Left lobe of liver (tissue), 2 donors: ENCODE measurements at places on chromosomes 6 and 20. TPM values are rescaled to one million over a fixed set of nuclear protein-coding genes. Genes with fewer than 3 reads are reported as not detected.

DNA sequence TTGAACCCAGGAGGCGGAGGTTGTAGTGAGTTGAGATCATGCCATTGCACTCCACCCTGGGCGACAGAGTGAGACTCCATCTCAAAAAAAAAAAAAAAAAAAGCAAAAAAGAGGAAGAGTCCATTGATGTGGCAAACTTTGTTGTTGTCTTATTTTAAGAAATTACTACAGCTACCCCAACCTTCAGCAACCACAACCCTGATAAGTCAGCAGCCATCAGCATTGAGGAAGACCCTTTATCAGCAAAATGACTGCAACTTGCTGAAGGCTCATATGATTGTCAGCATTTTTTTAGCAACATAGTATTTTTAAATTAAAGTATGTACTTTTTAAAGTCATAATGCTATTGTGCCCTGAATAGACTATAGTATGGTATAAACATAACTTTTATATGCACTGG, 48.8 kb downstream of the ZFP64 start:
- no peak for DNase-seq

DNA sequence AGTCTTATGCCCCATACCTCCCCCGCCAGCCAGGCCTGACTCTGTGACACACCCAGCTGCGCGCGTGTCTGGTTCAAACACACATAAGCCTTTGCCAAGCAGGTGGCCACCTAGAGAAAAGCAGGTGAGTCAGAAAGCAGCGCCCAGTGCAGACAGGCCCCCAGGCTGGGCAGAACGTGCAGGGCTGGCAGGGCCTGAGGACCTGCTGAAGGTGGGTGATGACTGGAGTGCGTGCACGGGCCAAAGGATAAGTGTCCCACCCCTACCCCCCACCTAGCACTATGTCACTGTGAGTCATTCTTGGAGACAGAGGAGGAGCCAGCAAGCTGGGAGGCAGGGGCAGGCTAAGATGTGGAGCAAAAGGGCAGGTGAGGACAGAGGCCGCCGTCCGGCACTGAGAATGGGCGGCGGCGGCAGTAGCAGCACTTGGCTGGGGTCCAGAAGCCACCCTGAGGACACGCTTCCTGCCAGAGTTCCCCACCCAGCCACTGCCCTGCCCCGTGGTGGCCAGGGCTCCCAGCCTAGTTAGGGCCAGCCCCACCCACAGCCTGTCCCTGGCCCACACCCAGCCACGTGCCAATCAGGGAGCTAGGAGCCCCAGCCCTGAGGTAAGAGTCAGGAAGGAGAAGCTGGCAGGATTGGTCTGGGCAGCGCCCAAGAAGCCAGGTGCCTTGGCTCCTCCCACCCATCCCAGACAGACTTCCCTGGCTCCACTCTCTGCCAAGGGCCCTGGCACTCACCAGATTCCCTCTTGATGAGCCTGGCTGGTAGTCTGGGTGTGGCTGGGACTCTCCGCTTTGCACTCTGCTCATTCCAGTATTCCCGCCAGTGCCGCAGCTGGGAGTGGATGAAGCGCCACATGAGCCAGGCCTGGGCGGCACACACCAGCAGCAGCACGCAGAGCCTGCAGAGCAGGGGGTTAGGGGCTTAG, 72.7 kb downstream of the TRAM2 start:
- peak; percentile 76 for DNase-seq

- no peak for DNase-seq
Measured at GRCh38 chr6:19394687-19395086, 442.5 kb upstream of the ID4 start.

TDRD6 gene
- 1.1 TPM for total RNA-seq

DNA sequence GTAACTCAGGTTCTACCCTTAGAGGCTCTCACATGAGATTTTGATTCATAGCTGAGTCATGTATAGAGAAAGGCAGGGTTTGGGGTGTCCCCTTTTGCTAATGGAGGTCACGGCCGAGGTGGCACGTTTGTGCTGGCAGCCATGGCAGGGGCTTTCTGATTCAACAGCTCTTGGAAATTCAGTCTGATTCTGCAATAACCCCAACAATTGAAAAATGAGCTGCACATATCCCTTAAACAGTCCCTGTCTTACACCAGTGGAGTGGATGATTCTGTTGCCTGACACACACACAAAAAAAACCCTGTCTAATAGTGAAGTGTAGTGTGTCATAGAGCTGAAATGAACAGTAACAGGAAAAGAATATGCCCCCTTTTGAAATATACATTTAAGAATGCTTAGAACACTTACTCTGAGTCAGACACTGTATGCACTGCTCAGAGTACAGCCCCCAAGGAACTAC, 40.4 kb upstream of the ARG1 start:
- DNase-seq, result no peak

DNA sequence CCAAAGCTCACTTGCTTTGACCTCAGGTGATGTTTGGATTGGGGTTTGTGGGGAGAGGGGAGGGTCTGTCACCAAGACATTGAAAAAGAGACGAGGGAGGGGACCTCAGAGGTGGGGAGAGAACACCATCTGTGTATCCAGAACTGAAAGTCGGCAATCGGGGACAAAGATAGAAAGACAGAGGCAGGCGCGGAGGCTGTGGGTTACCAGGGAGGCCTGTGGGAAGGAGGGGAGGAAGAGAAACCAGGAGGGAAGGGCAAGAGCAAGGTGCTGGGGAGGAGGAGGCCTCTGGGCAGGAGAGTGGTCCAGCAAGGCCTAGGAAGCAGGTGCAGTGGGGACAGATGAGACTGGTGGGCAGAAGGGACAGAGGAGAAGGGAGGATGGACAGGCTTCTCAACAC, 211.2 kb downstream of the CDC5L start:
- DNase-seq, result no peak

CLDN20 gene
- not detected for total RNA-seq

DNA sequence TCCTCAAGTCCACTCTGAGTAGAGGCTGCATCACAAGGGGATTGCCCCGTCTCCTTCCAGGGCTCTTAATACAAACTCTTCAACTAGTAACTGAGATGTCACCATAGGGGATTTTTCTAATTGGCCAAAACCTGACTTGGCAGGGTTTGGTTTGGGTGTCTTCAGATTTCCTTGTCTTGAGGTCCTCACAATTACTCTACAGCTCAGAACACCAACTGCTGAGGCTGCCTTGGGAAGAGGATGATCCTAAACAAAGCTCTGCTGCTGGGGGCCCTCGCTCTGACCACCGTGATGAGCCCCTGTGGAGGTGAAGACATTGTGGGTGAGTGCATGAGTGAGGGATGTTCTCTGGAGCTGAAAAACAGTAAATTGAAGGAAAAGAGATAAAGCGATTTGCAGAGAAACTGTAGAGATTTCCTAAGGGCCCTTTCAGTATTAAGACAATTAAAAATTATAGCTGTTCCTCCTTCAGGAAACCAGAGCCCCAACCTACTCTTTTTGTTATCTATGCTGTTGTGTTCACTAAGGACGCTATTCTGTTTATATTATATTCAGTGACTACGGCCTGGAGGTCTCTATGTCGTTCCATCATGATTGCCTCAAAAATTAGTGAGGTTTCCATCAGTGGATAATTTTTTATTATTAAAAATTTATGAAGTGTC, at the start of gene HLA-DQA1:
HLA-DQA1 (plus strand) TSS at position 188 of the 662 bp plus-strand sequence; CDS start at position 241, 53 bp downstream.
- DNase-seq, result no peak

RNF182 gene
- total RNA-seq, result 0.05 TPM

OR2J3 gene
- total RNA-seq, result not detected

SLC17A1 gene
- 8.7 TPM for total RNA-seq

DNA sequence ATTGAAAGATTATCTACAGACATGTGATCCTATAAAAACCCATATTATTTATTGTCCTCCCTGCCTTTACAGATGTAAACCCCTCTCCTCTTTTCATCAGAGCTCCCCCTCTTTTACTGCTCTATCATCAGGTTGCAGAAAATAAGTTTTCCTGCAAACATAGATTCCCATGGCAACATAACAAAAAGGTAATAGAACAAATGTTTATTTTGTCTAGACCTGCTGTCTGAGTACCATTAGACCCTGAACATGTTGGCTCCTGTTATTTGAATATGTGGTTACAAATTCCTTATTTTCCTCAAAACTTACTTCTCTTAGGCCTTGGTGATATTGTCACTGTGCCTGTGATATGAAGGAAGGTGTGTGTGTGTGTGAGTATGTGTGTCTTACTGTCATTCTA, 11.5 kb downstream of the MAPK14 start:
- no peak for DNase-seq

DNA sequence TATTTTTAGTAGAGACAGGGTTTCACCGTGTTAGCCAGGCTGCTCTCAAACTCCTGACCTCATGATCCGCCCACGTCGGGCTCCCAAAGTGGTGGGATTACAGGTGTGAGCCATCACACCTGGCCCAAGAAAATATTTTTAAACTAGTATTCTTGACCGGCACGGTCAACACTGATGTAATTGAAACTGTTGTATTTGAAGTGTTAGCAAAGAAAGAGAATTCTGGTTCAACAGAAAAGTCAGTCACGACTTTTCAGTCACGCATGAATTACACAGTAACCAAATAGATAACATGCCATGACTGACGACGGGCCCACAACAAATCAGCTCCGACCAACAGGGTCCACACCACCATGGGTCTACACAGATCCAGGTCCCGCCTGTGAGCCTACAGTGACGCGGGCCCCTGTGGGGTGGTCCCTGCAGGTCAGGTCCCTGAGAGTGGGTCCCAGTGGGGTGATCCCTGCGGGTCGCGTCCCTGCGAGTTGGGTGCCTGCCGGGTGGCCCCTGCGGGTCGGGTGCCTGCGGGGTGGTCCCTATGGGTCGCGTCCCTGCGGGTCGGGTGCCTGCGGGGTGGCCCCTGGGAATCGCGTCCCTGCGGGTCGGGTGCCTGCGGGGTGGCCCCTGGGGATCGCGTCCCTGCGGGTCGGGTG, 1.0 kb downstream of the GMEB2 start:
- no peak for DNase-seq

DNA sequence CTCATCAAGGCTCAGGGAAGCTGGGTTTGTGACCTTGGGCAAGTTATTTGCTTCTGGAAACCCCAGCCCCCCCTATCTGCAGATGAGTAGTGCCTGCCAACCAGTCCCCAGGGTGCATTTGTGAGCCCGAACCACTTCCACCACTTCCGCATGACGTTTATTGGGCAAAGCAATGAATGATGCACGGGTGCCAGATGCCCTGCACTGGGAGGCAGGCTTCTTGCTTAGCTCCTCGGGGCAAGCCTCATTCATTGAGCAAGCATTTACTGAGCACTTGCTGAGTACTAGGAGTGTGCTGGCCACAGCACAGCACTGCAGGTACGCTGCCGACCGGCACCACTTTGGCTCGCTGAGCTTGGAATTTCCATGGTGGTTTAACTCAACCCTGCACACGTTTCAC, 60.2 kb downstream of the GNAS-AS1 start:
- DNase-seq, result no peak

GDAP1L1 gene
- total RNA-seq, result not detected

DNA sequence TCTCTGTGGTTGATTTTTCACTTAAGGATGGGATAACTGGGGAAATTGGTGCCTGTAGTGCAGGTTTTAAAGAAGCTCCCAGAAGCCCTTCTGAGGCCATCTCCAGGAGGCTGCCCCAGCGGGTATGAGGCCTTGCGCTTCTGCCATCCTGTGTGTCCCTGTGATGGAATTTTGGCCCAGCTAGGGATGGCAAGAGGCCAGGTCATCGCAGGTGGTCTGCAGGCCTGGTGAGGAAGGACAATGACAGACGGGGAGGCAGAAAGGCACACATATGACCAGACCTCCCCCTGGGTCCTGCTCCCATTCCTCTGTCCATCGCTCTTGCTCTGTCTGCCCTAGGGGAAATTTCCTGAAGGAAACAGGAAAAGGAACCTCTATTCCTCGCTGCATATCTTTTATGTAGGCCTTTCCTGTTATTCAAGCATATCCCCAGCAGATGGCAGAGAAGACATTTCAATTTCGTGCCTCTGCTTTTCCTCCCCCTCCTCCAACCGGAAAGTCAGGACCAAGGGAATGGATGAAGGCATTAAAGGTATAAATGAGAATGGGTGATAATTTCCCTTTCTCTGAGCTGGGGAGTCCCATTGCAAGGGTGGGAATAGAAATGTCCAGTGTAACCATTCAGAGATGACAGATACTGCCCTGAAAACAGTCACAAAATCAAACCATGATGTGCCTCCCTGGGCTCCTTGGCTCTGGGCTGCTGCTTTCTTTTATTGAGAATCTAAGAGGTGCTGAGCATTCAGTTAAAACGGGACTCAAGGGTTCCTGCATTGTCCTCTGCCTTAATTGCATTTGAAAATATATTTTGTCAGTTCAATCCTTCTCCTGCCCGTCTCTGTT, 17.6 kb upstream of the HLA-F start:
- DNase-seq, result no peak

DNA sequence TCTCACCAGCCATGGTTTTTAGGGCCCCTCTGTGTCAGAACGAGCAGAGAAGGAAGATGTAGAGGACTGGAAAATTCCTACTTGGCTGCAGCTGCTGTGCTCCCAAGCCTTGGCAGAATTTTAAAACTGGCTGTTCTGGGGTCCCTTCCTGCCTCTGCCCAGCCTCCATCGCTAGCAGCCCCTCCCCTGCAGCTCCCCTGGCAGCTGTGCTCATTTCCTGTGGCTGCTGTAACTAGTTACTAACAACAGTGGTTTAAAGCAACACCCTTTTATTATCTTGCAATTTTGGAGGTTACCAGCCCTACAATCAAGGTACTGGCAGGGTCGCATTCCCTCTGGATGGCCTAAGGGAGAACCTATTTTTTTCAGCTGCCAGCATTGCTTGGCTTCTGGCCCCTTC, 3.7 kb upstream of the CST11 start:
- no peak for DNase-seq

PAK5 gene
- 0.08 TPM for total RNA-seq

DNA sequence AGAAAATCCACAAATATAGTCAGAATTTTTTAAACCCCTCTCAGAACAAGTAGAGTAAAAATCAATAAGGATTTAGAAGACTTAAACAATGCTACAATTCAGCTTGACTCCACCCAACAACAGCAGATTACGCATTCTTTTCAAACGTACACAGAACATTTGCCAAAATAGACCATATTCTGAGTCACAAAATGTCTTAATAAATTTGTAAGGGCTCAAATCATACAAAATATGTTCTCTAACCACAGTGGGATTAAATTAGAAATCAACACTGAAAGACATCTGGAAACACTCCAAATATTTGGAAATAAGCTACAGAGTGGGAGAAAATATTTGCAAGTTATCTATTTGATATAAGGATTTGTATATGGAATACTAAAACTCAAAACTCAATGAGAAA, 164.2 kb upstream of the AKAP12 start:
- DNase-seq, result no peak

DNA sequence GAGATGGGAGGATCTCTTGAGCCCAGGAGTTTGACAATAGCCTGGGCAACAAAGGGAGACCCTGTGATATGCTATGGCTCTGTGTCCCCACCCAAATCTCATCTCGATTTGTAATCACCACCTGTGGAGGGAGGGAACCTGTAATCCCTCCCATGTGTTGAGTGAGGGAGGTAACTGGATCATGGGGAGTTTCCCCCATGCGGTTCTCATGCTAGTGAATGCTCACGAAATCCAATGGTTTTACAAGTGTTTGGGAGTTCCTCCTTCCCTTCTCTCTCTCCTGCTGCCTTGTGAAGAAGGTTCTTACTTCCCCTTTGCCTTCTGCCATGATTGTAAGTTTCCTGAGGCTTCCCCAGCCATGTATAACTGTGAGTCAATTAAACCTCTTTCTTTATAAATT, 3.4 kb downstream of the NUDT3 start:
- no peak for DNase-seq

EDEM2 gene
- total RNA-seq, result 26.0 TPM
